Renal cortex interstitium (tissue), 15 donors: ENCODE measurements at places on chromosomes 12 and 14. TPM values are rescaled to one million over a fixed set of nuclear protein-coding genes. Genes with fewer than 3 reads are reported as not detected.

- DNase-seq, result no peak
Measured at GRCh38 chr14:99602054-99602787, 1.8 kb downstream of the CCDC85C start.

DNA sequence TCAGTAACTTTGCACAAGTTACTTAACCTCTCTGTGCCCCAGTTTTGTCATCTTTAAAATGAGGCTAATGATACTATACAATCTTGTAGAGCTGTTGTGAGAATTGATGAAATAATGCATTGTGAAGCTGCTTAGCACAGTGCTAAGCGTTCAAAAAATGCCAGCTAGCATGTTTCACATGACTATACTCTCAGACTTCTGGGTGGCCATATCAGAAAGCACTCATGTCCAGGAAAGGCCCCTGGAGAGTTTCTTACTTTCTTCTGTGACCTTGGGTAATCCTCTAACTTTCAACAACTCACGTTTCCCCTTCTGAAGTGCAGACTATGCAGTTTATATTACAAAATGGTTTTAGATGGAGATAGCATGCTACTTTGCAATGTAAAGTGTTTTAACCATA lies 68.1 kb downstream of the TPH2 start:
- DNase-seq, result no peak

DNA sequence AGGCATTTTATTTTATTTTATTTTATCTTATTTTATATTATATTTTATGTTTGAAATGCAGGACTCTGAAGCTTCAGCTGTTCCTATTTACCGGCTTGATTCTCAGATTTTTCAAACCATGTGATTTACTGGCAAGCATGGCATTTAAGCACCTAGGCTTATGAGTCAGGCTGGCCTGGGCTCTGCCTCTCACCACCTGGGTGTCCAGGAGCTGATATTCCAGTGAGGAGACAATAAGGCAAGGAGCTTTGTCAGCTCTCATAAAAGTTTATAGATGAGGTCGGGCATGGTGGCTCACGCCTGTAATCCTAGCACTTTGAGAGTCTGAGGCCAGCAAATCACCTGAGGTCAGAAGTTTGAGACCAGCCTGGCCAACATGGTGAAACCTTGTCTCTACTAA lies 2.1 kb downstream of the DAO start:
- DNase-seq, result no peak

- DNase-seq, result no peak
Measured at GRCh38 chr14:98133806-98134205, 1138.2 kb downstream of the BCL11B start.

- no peak for DNase-seq
Measured at GRCh38 chr14:49612671-49613070, 7.8 kb downstream of the RPL36AL start.

DNA sequence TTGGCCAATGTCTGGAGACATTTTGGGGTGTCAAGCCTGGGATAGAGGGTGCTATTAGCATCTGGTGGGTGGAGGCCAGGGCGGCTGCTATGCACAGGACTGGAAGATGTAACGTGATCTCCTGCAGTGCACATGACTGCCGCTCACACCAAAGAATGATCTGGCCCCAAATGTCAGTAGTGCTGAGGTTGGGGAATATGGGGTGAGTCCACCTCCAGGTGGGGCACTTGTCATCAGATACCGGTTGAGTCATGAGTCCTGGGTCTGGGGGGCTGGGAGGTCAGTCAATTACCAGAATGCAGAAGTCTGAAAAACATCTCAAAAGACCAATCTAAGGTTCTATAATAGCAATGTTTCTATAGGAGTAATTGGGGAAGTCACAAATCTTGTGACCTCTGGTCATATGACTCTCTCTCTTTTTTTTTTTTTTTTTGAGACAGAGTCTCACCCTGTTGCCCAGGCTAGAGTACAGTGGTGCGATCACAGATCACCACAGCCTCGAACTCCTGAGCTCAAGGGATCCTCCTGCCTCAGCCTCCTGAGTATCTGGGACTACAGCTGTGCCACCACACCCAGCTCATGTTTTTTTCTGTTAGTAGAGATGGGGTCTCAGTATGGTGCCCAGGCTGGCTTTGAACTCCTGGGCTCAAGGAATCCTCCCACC lies 6.0 kb upstream of the SDSL start:
- DNase-seq, result no peak

DNA sequence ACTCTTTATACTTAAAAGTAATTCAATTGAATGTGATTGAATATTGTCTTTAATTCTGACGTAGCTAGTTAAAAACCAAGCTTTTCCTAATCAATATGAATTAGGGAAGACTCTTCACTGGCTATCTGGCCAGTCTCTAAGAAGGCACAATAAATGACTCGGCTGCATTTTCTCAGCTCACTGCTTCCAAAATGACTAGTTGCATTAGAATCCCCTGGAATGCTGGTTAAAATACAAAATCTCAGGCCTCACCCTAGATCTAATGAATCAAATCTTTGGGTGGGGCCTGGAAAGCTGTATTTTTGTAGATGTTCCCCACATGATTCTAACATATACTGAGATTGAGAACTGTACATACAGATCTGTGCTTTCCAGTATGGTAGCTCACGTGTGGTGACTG lies 242.1 kb downstream of the CHST11 start:
- no peak for DNase-seq

DNA sequence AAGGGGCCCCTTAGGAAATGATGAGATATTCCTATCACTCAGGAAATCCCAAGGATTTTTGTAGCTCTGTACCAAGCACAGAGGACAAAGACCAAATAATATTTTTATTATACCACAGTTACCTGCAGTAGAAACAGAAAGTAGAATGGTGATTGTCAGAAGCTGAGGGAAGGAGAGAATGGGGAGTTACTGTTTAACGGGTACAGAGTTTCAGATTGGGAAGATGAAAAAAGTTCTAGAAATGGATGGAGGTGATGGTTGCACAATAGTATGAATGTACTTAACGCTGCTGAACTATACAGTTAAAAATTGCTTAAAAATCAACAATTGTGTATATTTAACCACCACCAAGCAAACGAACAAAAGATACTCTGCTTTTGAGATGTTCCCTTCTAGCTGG lies 24.1 kb downstream of the FLVCR2 start:
- DNase-seq, result no peak

The OTOGL gene
- polyA plus RNA-seq, result 0.59 TPM

The PITPNM2 gene
- polyA plus RNA-seq, result 9.7 TPM

The ATP2A2 gene
- 157 TPM for polyA plus RNA-seq
